ENCODE measurements at places on chromosomes 6 and 20.
A peak's percentile ranks its signal among the peaks of the same experiment; 100 is the strongest.

DNA sequence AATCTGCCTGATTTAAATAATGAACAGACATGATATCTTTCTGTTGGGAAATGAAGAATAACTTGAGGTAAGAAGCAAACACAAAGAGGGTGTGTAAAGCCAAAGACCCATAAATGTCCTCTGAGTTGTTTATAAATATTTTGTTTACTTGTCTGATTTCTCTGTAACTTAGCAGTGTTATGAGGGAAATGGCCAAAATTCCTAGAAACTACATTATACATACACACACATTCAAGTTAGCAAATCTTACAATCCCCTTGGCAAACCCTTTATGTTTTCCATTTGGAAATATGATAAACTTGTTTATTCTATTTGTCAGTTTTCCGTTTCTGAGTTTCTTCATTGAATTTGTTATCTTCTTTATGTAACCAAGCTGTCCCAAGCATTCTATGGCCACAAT, 81.4 kb upstream of the TCF21 start:
- DNase-seq: no peak

DNA sequence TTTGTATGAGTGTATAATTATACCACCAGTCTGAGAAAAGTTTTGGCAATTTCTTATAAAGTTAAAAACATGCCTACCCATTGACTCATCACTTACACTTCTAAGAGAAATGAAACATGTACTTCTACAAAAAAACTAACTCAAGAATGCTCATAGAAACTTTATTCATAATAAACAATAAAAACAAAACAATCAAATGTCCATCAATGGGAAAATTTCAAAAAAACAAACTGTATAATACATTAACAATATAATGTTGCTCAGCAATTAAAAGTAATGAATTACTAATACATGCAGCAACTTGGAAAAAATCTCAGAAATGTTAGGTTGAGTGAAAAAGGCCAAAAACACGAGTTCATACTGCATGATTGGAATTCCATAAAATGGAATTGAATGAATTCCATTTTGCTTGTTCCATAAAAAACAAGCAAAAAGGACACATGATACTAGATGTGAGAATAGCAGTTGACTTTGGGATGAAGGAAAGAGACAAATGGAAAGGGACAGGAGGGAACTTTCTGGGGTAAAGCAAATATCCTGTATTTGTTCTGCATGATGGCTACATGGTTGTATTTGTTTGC, 726.6 kb downstream of the RFPL4B start:
- DNase-seq: no peak

DNA sequence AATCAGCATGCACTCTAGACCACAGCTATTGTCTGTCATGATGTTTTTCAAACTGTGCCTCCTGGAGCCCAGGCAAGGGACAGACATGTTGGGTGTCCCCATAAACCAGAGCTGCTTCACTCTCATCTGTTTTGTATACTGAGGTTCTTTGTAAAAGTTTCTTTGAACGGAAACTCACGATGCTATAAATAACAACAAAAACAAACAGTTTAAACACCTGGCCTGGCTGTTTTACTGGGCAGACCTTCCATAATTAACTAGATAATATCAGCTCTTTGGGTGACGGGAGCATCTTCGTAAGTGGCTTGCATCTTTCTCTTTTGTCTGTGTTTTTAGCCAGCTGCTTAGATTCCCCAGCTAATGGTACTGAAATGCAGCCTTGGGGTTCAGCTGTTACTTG, 190.3 kb downstream of the ZDHHC14 start:
- no peak for DNase-seq

DNA sequence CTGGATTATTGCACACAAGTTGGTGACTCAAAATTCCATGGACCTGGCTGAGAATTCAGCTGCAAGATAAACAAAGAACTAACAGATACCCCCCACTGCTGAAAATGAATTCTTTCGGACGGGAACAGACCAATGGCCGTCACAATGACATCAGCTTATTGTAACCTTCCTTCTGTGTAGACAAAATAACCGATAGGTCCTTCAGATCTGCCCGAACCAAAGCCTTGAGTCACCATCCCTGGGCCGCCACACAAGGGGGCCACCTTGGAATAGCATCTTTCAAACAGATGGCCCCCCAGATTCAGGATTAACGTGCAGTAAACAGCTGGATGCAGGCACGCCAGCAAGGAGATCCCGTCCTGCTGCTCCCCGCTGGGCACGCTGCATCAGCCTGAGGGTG, 214.0 kb upstream of the EXOC2 start:
- DNase-seq: no peak

- DNase-seq: no peak
Observed at GRCh38 chr20:12882832-12883506, 125.8 kb upstream of the SPTLC3 start.

- no peak for DNase-seq
Observed at GRCh38 chr6:120230008-120230407, 880.4 kb upstream of the MAN1A1 start.

- DNase-seq: no peak
Observed at GRCh38 chr6:159505140-159505922, 187.7 kb downstream of the SOD2 start.

GRCh38 chr6:26743941-26744699, 84.6 kb upstream of the ZNF322 start:
- DNase-seq: no peak

DNA sequence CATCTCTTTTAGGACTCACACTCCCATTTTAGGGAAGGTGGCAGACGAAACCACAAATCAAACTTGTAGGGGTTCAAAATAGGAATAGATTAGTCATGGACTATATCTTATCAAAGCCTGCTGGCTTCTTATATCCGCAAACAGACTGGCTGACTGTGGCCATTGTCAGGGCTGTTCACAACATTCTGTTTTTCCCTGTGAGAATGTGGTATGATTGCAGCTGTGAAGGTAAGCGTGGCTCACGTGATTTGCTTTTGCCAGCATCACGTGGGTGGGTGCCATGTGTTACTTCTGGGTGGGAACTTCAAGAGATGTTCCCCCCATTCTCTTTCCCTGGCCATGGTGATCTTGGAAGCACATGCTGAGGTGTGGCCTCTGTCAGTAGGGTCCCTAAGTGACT, 5.9 kb downstream of the IP6K3 start:
- no peak for DNase-seq

DNA sequence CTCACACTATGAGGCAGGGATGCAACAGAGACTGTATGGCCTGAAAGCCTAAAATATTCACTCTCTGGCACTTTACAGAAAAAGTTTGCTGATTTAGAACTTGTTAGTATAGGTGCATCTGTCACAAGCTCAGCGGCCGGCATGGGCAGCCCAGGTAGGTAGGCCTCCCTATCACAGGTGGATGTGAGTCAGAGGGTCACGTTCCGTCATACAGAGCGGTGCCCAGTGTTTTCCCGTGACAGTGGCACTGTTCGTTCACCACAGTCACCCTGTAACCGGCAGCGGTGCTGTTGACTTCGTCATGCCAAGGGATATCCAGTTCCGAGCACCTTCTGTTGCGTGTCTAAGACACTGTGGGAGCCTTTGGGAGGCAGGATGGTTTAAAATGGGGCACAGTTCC, 32.9 kb upstream of the PXDC1 start:
- no peak for DNase-seq

DNA sequence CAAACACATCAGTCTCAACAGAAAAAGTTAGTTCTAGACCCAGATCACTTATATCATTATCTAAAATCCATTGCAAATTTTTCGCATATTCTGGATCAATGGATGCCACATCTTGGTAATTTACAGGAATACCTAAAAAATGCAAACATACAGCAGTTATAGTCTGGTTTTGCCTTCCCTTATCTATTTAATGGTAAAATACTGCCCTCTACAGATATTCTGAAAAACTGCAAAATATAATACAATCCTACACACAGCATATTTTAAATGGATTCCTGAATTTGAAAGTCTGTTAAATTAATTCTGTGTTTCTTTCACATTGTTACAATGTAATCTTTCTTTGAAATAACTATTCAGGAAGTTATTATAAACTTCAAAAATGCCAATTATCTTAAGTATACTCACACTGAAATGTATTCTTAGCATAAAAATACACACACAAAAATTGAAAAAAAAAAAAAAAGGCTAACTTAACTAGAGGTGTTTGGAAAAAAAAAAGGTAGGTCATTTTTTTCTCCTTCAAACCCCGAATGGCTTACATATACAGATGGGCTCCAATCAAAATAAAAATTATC, 88.4 kb downstream of the HACE1 start:
- DNase-seq: no peak

GRCh38 chr6:33430991-33431879, 11.4 kb downstream of the SYNGAP1 start:
- peak; percentile 82 for DNase-seq

GRCh38 chr6:167806061-167806700, 20.5 kb upstream of the AFDN start:
- DNase-seq: no peak

GRCh38 chr20:63501818-63502670, 3.2 kb upstream of the EEF1A2 start:
- DNase-seq: no peak

DNA sequence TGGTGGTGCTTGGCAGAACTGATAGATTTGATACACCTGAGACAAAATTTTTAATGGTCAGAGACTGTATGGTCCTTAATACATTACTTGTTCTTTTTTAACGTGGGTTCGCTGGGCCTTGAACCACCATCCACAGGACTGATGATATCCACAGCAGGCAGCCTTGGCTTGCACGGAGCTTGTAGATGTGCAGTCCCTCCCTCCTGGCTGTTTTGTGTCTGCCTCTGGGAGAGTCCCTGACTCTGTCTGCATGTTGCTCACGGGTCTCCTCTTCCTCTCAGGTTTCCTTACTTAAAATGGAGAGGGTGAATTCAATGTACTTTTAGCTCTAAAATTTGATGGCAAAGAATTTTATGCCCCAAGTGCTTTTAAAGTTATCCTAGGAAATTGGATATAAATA, 17.5 kb downstream of the KIF25 start:
- DNase-seq: no peak

DNA sequence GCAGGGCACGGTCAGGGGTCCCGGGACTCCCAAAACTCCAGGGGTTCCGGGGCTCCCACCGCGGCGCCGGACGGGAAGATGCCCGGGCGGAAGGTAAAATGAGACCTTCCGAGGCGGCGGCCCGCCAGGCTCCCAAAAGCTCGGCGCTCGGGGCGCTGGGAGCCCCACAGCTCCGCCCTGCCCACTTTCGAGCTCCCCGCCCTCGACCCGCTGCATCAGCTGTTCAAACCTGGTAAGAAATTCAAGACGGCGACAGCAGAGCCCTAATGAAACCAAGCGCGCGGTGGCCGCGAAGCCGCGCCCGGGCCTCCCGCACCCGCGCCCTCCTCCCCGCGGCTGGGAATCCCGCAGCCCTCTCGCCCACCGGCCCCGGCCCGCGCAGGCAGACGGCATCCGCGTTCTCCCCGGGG, 369 bp downstream of the SLC4A11 start:
- peak; percentile 46 for DNase-seq

- DNase-seq: no peak
Observed at GRCh38 chr6:3566812-3567211, 110.0 kb upstream of the SLC22A23 start.

DNA sequence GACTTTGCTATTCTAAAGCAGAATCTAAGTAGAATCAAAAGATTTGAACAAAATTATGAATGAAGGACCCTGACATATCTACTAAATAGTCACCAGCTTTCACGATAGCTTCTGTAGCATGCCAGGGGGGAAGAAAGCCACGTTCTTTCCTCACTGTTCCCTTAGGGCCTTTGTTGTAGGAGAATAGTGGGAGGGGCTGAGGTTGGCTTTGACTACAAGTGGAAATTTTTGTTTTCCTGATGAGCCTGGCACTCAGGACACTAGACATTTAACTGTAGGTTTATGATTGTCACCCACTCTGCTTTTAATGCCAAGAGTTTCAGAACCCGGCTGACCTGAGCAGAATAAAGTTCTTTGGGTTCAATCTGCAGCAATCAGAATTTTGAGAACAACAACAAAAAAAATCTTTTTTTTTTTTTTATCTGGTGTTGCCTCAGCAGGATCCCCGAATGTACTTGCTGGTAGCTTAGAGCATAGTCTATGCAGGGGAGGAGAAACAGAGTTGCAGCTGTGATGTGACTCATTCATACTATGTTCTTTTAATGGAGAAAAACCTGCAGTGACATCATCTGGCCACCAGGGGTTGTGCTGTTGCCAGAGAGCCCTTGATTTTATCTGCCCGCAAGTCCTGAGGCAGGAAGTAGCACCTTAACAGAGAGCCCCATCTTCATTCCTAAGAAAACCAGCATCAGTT, 38.5 kb downstream of the TPD52L1 start:
- peak; percentile 63 for DNase-seq

DNA sequence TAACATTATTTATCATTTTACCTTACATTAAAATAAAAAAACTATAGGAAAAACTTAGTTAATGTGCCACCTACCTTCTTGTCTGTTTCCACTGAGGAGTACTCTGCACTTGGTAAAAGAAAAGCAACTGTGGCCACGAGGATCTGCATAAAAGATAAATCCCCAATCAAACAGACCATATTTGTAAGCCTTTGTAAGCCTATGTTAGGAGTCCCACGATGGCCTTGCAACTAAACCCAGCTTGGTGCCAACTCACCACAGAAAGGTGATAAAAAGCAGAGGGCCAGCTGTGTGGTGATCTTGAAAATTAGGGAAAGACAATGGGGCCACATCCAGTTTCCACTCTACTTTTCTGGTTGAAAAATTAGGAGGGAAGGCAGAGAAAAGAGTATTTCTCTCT, 156.9 kb downstream of the INSM1 start:
- DNase-seq: no peak

DNA sequence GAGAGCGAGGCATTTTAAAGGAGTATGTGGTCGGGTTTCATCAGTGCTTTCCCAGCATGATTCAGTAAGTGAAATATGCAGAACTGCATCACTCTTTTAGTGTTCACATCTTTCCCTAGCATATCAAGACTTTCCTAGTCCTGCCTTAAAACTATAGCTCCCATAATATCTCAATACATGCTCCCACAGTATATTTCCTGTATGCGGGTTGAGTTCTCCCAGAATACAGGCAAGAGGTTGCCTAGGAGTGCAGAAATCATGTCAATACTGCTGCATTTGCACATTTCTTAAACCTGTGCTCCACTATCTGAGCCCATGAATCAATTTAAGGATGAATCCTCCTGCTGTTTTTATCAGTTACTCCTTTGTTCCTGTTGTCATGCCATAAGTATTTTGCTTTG, 386.6 kb upstream of the SLC35B3 start:
- DNase-seq: no peak

DNA sequence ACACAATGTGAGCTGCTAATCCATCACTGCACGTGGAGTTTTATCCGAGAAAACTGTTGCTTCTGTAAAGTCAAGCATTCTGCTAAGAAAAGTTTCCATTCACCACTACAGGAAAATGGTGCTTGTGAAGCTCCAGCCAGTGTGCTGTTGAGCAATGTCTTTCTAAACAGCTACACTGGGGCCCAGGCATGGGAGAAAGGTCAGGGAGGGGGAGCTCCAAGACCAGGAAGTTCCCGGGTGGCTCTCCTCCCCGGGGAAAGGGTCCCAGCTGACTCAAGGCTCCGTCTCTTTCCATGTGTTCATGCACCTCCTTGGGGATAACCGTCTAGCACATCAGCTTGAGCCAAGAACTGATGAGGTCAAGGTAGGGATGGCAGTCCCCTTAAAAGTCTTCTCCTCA, 20.5 kb downstream of the RPP40 start:
- DNase-seq: no peak

Data from stimulated activated CD4-positive, alpha-beta T cell treated with anti-CD3 and anti-CD28 coated beads, Interleukin-1b, Interleukin-23, amount 100 ng/mL, for 48 hours (primary cell).